ENCODE measurements at places on chromosomes 2 and 18.

DNA sequence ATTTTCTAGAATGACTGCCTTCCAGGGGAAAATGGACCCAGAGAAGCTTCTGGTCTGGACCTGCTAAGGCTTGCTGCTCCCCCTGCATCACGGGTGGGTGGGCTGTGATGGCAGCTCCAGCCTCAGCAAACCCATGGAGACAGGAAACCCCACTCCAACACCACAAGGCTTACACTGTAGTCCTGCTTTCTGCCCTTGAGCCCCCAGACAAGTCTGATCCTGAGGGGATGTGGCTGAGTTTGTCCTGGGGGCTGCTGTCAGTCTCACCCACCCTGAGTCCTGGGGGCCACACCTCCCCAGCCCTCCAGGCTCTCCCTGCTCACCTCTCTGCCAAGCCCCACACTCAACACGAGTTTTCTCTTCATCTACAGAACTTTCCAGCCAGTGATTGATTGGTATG is 279.4 kb downstream of the EIPR1 start:
- DNase-seq, result no peak

DNA sequence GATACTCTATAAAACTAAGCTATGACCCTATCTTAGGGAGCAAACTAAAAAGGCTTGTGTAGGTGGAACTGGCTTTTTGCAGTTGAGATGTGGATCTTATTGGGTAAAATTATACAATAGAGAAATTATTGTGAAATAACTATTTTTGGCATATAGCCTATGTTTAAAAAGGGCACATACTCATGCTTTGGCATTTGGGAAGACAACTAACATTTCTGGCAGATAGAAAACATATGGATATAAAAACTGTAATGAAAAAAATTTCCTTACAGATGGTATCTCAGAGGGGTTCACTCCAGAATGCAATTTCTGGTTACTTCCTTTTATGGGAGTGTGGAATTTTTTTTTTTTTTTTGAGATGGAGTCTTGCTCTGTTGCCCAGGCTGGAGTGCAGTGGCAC is 120.1 kb upstream of the CCDC195 start:
- DNase-seq, result no peak

DNA sequence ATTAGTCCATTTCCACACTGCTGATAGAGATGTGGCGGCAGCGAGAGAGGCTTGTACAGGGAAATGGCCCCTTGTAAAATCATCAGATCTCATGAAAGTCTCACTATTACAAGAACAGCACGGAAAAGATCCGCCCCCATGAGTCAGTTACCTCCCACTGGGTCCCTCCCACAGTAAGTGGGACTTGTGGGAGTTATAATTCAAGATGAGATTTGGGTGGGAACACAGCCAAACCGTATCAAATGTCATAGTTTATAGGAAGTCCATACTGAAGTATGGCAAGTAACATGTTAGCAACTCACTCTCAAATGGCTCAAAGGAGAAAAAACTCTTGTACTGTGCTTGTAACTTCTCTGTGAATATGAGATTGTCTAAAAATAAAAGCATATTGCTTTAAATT is 56.1 kb downstream of the FARP2 start:
- DNase-seq, result no peak

DNA sequence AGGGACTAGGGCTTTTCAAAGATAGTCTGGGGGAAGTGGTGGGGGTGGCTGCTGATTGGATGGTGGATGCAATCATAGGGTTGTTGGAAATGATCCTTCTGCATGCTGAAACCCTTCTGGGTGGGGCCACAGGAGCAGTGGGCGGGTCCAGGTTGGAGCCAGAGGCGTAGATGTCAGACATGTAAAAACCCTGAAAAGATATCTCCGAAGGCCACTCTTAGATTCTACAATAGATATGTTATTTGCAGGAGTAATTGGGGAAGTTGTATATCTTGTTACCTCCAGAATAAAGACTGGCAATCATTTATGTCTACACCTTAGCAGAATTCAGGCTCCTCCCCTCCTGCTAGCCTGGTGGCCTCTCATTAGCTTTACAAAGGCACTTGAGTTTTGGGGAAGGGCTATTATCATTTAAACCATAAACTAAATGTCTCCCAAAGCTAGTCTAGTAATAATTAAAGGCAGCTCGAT is 8.2 kb upstream of the FAM98A start:
- DNase-seq, result no peak

DNA sequence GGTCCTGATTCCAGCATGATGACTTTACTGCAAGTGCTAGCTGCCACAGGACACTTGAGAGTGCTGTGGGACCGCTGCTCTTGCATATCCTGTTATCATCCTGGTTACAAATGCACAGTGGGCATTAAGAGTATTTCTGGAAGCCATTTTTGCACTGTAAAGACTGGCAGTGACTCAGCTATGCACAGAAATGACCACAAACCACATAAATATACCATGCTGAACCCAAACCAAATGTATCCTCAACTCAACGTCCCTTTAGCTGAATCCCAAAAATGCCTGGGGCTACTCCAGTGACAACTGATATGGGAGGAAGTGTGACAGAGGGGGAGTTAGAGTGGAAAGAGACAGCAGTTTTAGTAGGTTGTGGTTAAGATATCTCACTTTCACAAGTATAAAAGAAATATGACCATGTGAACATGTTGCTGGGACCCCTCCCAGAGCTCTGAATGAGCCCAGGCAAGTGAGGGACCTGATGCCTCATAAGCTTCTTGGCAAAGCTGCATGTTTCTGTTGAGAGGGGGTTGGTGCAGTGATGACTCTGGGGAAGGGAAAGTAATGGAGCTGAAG is 37.3 kb downstream of the RHBDD1 start:
- peak; percentile 28 for DNase-seq

- DNase-seq, result no peak
Observed at GRCh38 chr2:136122661-136123060, 4.7 kb upstream of the CXCR4 start.

GRCh38 chr18:35253655-35254287 is 12.9 kb downstream of the ZNF397 start:
- DNase-seq, result no peak

DNA sequence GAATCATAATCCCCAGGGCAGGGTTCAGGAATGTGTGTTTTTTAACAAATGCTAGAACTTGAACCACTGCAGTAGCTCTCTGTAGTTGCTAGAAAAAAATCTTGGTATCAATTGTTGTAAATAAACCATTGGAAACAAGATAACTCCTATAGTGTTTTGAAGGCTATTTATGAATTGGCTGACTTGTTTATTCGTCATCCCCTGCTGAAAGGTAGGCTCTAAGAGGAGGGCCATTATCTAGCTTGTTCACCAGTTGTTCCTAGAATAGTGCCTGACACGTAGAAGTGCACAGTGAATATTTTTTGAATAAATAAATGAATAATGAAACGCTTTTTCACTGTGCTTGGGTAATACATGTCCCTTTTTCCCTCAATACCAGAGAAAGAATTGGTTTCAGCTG is 211.4 kb downstream of the BABAM2 start:
- no peak for DNase-seq

- no peak for DNase-seq
Observed at GRCh38 chr2:181051861-181052522, 71.6 kb downstream of the UBE2E3 start.

- no peak for DNase-seq
Observed at GRCh38 chr2:161913865-161914264, 160.2 kb downstream of the DPP4 start.

Measured in stimulated activated CD4-positive, alpha-beta T cell treated with anti-CD3 and anti-CD28 coated beads, Interleukin-1b, Interleukin-23, amount 100 ng/mL, for 48 hours (primary cell).